ENCODE measurements at places on chromosomes 12 and 14. TPM values are rescaled to one million over a fixed set of nuclear protein-coding genes. Genes with fewer than 3 reads are reported as not detected.

The PUS7L gene
- polyA plus RNA-seq, result 26.3 TPM

DNA sequence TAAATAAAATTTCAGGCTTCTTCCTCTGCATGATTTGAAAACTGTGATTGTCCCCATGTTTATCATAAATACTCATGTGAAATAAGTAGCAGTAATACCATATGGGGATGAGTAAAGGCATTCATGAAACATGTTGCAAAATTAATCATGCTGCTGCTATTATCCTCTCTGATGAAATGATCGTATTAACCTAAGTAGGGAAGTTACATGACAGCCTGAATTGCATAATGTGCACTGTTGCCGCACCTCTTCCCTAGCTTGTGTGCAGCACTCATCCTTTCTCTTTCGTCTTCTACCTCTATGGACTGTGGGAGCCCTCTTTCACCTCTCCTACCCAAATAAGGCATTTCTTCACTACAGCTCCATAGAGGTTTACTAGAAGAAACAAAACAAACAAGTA lies 367.6 kb downstream of the SOX5 start:
- DNase-seq, result no peak

DNA sequence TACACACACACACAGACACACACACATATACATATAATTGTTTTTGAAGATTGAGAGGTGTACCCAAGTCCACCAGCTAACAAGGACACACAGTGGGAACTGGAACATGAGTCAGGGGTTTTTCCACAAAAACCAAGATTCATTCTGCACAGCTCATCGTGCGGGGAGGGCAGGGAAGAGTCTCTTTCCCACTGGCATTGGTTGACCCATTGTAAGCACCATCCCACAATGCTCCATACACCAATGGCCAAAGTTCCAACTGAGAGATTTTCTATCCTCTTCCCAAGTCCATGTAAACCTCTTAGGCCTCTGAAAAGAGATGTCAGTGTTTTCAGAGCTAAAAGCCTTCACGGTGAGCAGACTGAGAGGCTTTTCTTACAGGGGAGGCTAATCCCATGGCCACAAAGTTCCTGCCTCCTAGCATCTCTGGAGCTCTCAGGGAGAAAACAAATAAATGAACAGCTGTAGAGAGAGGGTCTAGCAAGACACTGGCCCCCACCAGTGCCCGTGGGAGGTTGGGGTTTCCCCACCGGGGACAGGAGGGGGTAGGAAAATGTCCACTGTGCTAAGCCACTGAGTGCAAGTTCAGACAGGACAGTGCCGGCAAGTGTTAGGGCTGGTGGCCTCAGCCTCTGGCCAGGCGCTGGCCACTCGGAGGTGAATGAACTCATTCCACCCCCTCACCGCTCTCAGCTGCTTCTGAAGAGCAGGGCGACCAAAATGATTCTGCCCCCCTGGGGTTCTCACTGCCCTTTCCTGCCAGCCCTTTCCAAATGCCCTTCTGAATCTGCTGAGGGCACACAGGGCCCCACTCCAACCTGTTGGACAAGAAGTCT lies 21.5 kb upstream of the TC2N start:
- DNase-seq, result no peak

- no peak for DNase-seq
Observed at GRCh38 chr12:95624589-95624988, 73.3 kb upstream of the USP44 start.

Data from CD8-positive, alpha-beta memory T cell (primary cell).